Coronary artery (tissue), 2 donors: ENCODE measurements at places on chromosomes 11 and 22.

DNA sequence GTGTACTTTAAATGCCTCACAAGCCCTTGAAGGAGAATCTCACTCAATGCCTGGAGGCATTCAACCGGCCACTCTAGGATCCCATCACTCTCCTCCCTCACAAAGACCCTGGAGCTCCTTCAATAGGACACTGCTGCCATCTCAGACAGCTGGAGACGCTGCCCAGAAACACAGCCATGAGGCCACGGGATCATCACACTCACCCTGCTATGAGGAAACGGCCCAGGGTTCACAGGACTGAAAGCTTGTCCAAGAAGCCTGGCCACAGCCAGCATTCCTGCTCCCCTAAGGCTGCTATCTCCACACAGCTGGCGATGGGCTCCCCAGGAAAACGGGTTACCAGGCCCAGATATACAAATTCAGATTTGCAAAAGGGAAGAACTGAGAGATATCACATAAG is 13.2 kb downstream of the CARS1 start:
- no peak for DNase-seq

DNA sequence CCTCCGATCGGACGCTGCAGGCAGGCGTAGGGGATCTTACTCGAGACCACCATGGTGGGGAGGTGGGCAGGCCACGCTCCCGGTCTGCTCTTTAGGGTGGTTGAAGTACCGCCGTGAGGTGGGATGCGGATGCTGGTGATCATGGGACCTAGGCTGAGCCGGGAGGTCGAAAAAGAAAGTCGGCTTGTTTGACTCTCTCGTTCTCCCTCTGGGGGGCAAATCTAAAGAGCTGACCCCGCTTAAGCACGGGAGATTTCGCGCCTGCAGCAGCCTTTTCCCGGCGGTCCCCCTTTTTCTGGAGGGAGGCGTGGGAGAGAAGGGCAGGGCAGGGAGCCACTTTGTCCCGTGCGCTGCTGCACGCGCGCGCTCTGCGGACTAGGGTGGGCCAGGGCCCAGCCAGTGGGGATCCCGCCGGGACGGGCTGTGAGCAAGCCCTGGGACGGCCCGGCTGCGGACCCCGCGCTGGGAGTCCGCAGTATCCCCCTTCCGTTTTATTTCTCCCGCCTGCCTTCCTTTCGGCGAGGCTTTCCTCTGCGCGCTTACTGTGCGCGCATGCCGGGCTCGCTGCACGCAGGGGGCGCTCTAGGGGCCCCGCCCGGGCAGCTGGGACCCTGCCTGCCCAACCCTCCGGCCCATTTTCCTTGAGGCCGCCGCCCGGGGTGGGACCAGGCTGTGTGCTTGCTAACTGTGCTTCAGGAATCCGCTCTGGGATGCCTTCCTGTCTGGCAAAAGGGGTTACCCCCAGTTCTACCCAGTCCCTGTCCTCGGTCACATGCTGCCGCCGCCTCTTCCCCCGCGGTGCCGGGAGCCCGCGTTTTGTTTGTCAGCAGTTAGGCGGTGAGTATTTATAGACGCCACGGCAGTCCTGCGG is 81.0 kb downstream of the PRR5L start:
- DNase-seq: no peak

DNA sequence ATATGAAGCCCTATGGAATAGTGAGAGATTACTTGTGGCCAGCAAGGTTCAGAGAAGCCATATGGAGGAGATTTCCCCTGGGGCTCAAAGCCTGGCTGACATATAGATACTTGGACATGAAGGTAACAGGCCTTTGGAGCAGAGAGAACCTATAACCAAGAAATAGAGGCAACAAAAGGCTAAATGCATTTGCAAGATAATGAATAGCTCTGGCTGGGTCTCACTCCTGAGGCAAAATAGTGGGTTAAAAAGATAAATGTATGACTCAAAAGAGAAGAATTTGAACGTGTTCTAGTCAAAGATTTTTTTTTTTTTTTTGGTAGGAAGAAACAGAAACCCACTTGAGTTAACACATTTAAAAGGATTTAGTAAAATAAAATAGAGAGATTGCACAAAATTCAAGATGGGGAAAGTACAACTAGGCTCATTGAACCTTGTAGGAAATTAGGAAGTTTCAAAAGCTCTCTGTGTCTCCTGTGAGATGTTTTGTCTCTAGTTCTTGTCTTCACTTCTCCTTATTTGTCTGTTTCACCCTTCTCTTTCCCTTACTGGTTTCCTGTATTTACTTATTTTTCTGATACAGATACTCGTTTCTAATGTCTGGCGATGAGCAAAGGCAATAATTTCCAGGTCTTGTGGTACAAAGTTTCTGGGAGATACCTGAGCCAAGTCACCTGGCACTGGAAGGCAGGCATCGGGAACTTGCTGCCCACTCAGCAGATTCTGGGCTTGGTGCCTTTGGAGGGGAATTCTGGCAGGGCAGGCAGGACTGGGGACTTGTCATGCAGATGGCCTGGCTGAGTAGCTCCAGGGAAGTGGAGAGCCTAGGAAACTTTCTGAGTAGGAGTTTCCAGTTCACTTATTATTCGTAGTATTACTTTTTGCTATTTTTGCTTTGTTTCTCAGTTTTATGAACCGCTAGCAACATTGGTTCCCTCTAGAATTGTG is 49.2 kb upstream of the SESN3 start:
- DNase-seq: no peak

- no peak for DNase-seq
These were observed 38.7 kb upstream of the TSKU start for GRCh38 chr11:76744186-76745043.

DNA sequence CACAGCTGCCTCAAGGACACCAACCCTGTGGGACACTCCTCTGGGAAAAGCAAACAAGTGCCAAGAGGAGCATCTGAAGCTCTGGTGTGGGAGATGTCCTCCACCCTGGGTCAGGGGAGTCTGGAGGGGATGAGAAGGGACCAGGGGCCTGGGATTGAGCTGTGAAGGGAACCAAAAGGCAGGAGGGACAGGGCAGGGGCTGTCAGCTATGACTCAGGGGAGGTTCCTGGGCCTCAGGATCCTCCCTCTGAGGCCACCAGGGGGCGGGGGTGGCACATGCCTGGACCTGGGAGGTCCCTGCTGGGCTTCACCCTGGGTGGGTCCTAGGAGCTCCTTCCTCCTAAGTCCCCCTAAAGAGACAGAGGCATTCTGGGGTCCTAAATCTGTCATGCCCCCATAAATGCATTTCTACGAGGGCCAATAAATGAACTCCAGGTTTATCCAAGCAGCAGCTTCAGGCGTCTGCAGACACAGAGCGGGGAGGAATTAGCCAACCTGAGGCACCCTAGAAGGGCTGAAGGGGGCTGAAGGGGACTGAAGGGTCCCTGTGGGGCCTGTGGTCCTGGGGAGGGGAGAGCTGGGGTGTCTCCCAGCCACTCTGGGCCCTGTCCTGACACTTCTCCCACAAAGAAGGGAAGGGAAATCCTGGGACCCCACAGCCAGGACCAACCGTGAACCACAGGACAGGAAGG is 31.9 kb upstream of the IGLL5 start:
- no peak for DNase-seq

DNA sequence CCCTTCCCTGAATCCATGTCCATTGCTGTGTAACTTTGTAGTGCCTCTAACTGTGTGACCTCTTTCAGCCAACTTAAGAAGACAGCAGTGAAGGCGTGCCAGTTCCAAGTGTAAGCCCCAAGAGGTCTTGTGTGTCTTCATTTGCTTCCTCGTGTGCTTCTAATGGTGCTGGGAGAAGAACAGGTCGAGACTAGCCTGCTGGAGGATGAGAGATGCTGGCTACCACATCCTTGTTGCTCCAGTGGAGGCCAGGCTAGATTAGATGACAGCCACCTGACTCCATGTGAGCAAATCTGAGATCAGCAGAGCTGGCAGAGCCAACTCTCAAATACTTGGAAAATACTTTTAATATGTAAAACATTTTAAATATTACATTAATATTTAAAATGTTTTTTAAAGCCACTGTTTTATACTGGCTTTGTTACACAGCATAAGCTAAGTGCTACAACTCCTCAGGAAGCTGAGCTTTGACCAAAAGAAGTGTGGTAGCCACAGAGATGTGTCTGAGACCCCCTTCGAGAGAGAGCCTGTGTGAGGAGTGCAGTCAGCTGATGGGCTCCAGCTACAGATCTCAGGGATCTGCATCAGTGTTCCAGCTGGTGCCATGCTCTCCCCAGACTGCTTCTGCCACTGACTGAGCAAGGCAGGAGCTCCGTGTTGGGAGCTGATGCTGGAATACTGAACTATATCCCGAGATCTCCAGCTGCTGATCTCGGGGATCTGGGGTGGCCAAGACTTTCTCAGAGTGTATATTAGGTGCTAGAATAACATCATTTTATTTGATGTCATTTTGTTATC is 8.9 kb downstream of the KCNJ11 start:
- peak; percentile 33 for DNase-seq

DNA sequence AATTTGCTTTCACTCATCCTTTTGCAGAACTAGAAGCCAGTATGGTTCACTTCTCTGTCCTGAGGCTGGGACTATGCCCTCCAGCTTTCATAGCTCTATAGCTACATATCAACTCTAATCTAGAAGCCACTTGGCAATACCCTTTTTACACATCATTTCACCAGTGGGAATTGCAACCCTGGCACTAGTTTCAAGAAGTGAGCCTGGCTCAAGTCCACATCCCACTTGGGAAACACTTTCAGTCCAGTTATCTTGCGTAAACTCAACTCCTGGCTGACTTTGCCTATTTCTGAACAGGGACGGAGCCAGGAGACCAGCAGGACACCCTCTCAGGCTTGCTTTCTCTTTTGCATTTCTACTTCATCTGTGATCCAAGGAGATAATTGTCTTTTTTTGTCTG is 19.9 kb upstream of the FAT3 start:
- no peak for DNase-seq

DNA sequence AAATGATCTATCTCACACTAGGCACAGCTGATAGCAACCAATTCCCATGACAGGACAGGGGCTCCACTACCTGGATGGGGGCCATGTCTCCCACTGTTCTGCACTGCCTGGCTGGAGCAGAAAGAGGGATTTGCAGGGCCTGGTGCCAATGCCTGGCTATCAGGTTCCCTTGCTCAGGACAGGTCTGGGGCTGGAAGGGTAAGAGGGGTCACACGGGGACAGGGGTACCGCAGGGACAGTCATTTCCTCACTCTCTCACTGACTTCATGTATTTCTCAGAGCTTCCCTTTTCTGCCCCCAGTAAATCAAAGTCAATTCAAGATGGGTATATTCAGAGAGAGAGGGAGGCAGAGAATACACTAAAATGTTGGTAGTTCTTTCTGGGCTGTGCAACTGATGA is 119.1 kb upstream of the CSNK2A3 start:
- no peak for DNase-seq

GRCh38 chr11:15886299-15886698 is 470.0 kb downstream of the SOX6 start:
- no peak for DNase-seq

- DNase-seq: no peak
These were observed 11.8 kb downstream of the MAPK1 start for GRCh38 chr22:21855676-21856075.

DNA sequence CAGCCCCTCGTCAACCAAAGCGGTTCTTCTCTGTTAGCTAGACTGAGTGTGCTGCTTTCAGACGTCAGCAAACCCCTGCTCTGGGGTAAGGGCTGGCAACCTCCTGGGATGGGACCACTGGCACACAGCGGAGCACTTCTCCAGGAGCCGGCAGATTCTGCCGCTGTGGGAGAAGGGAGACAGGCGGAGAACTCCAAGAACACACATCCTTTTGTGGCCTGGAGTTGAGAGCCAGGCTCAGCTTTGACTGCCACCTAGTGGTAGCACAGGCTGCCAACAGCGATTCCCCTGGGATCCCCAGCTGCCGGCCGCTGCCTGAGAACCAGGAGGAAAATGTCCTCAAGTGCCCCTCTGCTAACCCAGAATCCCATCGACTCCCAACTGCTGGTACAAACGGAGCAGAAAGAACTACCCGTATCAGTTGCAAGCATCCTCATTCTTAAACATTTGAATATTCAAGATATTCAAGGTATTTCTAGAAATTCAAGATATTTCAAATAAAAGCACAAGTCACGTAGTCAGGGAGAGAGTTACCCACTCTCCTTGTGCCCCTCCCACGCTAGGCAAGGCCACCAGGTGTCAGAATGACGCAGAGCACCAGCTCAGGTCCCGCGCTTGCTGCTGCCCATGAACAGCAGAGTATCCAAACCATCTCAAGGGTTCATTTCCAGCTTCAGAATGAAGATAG is 4.9 kb downstream of the LTO1 start:
- DNase-seq: peak; percentile 92

- DNase-seq: no peak
These were observed 55.4 kb downstream of the PDE2A start for GRCh38 chr11:72618803-72619202.

DNA sequence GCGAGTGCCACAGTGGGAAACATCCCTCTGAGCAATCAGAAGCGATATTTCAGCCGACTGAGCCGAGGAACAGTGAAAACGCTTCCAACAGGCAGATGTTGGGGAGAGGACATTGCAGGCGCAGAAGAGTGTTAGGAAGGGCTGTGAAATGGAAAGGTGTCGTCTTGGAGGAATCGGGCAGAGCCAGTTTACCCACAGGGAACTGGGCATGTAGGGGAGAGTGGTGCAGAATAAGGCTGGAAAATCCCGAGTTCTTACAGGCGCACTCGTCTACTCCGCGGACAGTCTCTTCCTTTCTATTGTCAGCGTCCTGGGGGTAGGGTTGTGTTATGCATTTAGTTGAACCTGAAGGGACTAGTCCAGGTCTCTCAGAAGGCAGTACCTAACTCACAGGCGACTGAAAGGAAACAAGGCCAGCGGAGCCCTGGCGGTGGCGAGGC is 1.1 kb upstream of the APLP2 start:
- no peak for DNase-seq

- no peak for DNase-seq
These were observed 135.7 kb downstream of the NECTIN1 start for GRCh38 chr11:119593346-119593745.

DNA sequence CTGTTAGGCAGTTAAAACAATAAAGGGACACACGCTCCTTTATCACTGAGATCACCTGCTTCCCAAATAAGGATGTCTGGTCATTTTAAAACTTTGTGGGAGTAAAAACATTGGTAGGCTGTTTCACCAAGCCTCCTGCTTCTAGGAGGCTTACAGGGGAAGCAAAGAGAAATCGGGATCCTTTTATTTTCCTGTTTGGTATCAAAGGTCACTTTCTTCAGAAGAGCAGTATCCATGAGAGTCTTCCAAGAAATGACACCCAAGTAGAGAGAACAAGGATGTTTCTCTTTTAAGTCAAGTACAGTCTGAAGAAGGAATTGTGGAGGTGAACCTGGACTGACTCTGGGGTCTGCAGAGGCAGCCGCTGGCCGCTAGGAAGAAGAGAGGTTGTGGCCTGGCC is 36.9 kb upstream of the BID start:
- no peak for DNase-seq
